Stimulated activated CD8-positive, alpha-beta memory T cell treated with anti-CD3 and anti-CD28 coated beads, Interleukin-4, amount 100 ng/mL, for 24 hours (primary cell): ENCODE measurements at places on chromosomes 1 and 21.

GRCh38 chr1:116690396-116690848 lies 22.9 kb upstream of the IGSF3 start:
- no peak for DNase-seq

DNA sequence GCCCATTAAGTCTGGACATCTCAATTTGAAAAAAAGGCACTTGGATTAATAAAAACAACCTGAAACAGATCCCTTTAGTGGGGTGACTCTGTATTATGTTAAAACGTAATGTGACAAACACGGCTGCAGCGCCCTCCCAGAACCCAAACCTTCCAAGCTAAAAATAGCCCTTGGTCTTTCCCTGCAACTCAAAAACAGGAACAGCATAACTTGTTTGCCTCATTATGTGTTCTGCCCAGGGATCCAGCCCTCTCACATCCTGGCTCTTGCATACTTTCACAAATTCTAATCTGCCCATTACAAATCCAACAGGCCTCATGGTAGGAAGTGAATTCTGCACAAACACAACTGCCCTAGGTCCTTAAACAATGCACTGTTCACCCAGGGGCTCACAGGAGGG lies 94.7 kb upstream of the GADD45A start:
- no peak for DNase-seq

DNA sequence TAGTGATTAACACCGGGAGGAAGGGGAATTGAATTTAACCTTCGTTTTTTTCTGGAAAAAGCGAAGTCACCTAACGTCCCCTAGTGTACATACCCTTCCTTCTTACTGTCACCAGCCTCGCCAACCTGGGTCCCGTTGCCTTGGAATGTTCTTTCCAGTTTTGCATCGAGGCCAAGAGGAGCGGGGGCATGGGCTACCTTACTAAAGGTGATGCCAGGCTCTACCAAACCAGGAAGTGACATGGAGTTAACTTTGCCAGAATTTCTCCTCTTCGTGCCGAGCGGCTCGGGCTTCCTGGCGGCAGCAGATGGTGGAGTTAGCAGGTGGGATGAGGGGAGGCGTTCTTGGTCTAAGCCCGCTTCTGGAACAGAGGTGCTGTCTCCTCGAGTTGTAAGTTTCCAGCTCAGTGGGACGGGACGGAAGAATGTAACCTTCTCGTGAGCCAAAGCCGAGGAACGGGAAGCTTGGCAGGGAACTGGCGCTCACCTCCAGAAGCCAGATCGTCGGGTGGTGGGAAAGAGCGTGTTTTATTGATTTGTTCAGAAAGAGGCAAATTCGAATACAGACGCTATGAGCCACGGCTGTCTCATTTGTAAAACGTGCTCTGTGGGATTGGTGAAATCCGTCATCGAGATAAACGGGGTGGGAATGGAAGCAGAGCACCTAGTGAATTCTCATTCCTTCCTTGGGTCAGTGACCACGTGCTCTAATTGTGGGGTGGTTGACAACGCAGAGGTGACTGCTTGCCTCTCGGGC lies 486 bp downstream of the NIPAL3 start:
- no peak for DNase-seq

DNA sequence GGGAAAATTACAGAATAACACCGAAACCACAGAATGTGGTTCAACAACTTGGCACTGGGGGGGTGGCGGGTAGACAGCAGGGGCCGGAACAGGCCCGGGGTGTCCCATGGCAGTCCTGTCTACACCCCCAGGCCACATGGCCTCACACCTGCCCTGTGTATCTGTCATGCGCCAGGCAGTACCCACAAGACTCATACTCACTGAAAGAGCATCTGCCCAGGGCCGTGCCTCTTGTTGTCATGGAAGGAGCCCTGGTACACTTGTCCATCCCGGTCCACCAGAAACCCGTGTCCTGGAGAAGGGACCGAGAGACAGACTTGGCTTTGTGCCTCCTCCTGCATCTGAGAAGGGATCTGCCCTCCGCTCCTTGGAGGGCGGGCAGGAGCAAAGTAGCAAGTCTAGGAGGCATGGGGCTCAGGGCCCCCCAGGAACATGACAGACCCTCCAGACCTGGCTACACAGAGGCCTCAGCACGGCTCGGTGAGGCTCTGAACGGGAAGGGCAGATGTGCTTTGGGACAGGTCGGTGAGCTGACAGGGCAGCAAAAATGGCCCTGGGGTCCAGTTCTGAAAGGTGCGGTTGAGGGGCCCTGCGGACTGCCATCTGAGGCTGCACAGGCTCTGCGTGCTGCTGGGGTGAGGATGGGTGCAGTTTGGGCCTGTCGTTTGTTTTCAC lies 5.6 kb downstream of the MORN1 start:
- no peak for DNase-seq

GRCh38 chr1:45429561-45430159 lies 61.3 kb downstream of the TESK2 start:
- no peak for DNase-seq

- DNase-seq, result no peak
Measured at GRCh38 chr21:42258885-42259407, 40.0 kb downstream of the ABCG1 start.

- DNase-seq, result no peak
Measured at GRCh38 chr21:15567191-15567590, 162.6 kb upstream of the USP25 start.

DNA sequence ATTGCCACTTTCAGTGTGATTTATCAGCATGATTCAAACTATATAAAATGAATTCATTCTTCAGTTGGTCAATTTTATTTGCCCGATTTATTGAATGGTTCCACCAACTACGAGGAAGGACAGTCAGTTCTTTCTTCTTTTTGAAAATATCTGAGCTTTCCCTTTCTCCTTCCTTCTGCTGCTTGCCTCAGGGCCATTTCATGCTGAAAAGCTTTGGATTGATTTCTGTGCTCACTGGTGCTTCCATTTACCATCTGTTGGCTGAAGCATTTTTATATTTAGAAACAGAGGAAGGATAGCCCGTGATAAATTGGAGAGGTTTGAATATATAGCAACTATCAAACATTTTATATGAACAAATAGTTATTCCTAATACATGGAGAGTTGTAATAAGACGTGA lies 68.9 kb upstream of the ADAMTS5 start:
- DNase-seq, result no peak

DNA sequence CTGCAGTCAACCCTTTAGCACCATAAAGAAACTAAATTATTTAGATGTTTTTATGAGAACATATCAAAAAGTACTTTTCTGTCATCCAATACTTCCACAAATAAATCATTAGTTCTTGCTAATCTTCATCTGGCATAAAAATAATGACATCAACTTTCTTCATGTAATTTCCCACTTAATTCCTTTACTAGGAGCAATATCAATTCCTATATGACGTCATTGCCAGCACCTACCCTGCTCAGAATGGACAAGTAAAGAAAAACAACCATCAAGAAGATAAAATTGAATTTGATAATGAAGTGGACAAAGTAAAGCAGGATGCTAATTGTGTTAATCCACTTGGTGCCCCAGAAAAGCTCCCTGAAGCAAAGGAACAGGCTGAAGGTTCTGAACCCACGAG lies 116.9 kb downstream of the PTPRC start:
- no peak for DNase-seq

DNA sequence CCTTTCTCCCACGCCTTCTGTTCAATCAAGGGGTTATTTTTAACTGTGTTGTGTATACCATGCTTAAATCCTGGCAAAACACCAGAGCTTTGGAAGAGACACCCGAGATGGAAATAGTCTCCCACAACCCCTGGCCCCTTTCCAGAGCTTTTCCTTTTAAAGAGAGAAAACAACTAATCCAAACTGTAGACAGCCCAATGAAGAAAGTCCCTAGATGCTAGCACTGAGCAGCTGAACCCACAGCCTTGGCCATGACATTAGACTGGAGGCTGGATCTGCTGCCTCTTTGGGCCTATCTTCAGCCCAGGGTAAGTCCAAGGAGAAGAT lies 64.9 kb upstream of the ARTN start:
- DNase-seq, result no peak

DNA sequence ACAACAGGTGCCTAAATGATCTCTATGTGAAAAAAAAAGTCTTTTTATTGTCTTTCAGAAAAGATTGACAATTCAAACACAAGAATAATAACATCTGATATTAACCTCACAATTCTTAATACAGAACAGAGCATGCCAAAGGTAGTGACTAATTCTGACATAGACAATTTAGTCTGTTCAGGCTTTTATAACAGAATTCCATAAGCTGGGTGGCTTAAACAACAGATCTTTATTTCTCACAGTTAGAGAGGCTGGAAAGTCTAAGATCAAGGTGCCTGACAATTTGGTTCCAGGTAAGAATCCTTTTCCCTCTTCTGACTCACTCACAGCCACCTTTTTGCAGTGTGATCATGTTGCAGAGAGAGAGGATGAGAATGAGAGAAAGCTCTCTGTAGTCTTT lies 27.0 kb downstream of the DPYD start:
- no peak for DNase-seq

DNA sequence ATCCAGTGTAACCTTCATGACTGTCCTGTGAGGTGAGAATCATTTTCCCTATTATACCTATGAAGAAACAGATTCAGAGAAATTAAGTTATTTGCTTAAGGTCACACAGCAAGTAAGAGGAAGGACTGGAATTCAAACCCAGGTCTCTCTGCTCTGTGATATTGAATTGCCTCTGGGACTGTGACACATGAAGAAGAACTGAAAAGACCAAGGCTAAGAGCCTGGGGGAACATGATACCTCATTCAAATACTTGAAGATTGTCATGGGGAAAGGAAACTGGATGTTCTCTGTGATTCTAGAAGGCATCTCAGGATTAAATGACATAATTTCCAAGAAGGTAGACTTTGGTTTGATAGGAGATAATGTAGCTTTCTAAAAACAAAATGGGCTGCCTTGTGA lies 3.6 kb downstream of the WDTC1 start:
- no peak for DNase-seq

DNA sequence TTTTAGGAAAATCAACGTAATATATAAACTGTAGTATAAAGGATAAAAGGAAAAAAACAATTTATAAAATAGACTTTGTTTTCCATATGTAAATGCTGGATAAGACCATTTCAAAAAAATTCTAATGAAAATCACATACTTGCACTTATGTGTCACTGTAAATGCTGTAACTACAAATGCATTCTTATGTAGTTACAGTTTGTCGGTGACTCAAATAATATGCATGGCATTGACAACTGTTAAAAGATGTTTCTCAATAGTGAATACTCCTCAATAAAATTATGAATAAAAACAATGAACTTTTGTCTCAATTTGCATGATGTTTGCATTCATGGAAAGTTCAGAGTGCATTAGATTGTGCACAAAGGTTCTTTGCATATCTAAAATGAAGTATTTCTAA lies 614.0 kb upstream of the CHRM3 start:
- DNase-seq, result no peak

- no peak for DNase-seq
Measured at GRCh38 chr1:162626761-162627160, 5.5 kb upstream of the DDR2 start.

- no peak for DNase-seq
Measured at GRCh38 chr21:39625211-39625895, 12.6 kb downstream of the B3GALT5 start.

DNA sequence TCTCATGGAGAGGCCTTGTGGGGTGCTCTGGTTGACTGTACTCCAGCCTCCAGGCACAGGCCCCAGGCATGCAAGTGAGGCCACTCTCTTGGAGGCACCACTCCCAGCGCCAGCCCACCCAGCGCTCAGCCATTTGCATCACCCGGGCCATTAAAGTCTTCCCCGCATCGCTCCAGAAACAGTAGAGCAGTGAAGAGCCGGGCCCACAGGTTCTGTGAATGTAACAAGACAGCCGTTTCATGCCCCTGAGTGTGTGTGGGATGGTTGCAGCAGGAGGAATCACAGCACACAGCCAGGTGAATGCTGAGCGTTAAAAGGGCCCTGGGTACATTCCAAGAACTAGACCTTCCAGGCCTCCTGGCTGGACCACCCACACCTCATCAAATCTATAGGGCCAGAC lies 19.0 kb upstream of the CD2 start:
- DNase-seq, result no peak

DNA sequence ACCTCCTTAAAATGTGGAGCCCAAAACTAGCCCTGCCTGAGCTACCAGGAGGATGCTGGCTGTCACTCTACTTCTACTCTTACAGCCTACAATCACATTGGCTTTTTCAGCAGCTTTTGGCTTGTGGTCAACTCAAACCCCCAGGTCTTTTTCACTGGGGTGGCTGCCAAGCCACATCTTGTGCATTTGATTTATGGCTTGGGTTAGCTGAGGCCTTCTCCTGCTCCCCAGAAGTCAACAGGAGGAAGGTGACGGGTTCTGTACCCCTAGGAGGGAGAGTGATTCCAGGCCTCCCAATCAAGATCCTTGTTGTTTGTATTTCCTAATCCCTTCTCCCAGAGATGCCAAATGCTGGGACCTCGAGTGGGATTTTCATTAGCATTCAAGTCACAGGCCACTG lies 124.3 kb downstream of the LACTBL1 start:
- DNase-seq, result no peak

DNA sequence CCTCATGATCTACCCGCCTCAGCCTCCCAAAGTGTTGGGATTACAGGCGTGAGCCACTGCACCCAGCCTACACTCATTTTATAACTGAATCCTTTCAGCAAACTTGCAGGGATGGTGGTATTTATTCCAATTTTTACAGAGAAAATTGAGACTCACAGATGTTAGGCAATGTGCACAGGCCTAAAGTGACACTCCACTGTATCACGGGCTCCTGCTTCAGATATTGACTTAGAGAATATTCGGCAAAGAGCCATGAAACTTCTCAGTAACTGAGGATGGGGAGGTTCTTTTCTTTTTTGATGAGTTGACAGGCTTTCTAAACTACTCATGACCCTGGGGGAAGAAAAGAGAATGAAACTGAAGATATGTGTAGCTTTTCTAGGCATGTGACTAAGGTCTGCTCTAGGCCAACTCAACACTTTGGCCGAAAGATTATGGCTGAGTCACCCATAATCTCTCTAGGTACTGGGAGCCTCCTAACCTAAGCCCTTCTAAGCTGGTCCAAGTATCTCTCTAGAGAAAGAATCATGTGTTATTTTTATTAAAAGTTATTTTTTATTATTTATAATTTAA lies 19.9 kb upstream of the PTCH2 start:
- no peak for DNase-seq

- DNase-seq, result no peak
Measured at GRCh38 chr21:35738347-35738961, 321.9 kb downstream of the SETD4 start.

DNA sequence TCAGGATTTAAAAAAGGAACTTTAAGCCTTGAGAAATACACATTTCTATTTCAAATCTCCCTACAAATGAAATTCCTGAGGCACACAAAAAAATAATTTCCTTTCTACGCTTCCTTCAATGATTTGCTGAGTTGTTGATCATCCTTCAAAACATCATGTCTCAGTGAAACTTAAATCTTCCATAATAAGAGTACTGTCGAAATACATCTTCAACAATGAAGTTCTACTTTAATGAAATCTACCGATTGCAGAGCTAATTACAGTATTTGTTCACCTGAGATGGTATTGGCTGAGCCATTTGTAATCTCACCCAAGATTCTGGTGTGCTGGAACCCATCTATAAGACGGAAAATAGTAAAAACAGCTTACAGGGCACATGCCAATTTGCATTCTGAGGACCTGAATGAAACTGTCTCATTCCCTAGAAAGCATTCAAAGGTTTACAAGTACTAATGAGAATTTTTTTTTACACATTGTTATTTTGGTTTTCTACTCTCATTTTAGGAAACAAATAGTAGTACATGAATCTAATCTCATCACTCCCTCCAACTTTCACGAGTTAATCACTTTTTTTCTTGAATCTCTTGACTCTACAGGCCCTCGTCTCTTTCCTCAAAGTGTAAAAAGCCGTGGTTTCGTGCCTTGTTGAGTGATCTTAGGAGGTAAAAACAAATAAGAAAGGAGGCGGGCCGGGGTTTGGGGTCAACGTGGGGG lies 1.1 kb downstream of the CHML start:
- no peak for DNase-seq
